ENCODE measurements at places on chromosomes 2 and 18.

- peaks cover 36% of the 10 kb centered on the region for H3K27me3 ChIP-seq
- H3K36me3 ChIP-seq, result no peaks in the 10 kb centered on the region
- no peak overlapping the region for H3K4me3 ChIP-seq
- H3K27ac ChIP-seq, result no peak overlapping the region
- no peak for DNase-seq
Observed at GRCh38 chr2:23367760-23368159, 17.2 kb upstream of the KLHL29 start.

GRCh38 chr2:187403568-187404260 is 44.3 kb downstream of the CALCRL start:
- no peak for DNase-seq
- no peaks in the 10 kb centered on the region for H3K36me3 ChIP-seq
- no peaks in the 10 kb centered on the region for H3K27me3 ChIP-seq

DNA sequence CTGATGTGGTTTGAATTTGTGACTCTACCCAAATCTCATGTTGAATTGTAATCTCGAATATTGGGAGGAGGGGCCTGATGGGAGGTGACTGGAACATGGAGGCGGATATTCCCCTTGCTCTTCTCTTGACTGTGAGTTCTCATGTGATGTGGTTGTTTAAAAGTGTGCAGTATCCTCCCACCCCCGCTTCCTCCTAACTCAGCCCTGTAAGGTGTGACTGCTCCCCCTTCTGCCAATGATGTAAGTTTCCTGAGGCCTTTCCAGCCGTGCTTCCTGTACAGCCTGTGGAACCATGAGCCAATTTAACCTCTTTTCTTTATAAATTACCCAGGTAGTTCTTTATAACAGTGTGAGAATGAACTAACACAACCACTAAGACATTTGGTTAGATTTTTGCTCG is 458.4 kb downstream of the THSD7B start:
- no peak for DNase-seq
- no peaks in the 10 kb centered on the region for H3K27me3 ChIP-seq
- H3K4me1 ChIP-seq, result no peaks in the 10 kb centered on the region
- no peak overlapping the region for H3K27ac ChIP-seq
- H3K4me3 ChIP-seq, result no peak overlapping the region
- H3K36me3 ChIP-seq, result no peaks in the 10 kb centered on the region

DNA sequence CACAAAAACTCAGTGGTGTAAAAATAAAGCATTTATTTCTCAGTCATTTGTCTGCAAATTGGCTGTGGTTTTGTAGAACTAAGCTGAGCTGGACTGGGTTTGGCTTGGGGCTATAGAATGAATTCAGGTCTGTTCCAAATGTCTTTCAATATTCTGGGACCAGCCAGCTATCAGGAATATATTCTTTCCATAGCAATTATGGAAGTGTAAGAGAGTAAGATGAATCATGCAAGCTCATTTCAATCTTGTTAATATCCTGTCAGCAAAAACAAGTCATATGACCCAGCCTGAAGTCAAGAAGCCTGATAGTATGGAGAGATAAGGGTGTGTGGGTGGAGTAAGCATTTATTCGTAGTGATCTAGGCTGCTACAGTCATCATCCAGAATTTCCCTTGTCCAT is 481.0 kb upstream of the CDH2 start:
- H3K27ac ChIP-seq, result no peak overlapping the region
- no peaks in the 10 kb centered on the region for H3K36me3 ChIP-seq
- DNase-seq, result no peak
- H3K4me3 ChIP-seq, result no peak overlapping the region

DNA sequence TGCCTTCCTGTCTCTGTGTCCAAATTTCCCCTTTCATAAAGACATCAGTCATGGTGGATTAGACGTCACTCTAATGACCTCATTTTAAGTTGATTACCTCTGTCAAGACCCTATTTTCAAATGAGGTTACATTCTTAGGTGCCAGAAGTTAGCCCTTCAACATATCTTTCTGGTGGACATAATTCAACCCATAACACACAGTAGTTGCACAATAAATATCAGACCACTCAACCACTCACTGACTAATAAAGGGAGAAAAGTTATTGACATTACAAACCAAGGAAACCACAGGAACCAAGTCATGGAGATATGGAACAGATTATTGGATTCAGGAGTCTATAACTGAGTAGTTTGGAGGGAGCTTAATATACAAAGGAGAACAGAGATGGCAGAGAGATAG is 377.4 kb upstream of the ACVR2A start:
- peaks cover 8% of the 10 kb centered on the region for H3K4me1 ChIP-seq
- no peak overlapping the region for H3K4me3 ChIP-seq
- DNase-seq, result no peak
- peaks cover 5% of the 10 kb centered on the region for H3K27me3 ChIP-seq
- no peaks in the 10 kb centered on the region for H3K36me3 ChIP-seq

GRCh38 chr2:224158061-224158460 is 119.0 kb upstream of the SERPINE2 start:
- no peak overlapping the region for H3K4me3 ChIP-seq
- H3K36me3 ChIP-seq, result no peaks in the 10 kb centered on the region
- H3K27me3 ChIP-seq, result peaks cover 2% of the 10 kb centered on the region
- H3K4me1 ChIP-seq, result no peaks in the 10 kb centered on the region
- H3K27ac ChIP-seq, result no peak overlapping the region
- DNase-seq, result no peak

GRCh38 chr18:62264984-62265383 is 60.1 kb upstream of the TNFRSF11A start:
- peaks cover 32% of the 10 kb centered on the region for H3K36me3 ChIP-seq
- H3K4me1 ChIP-seq, result peaks cover 4% of the 10 kb centered on the region
- H3K4me3 ChIP-seq, result no peak overlapping the region
- H3K27ac ChIP-seq, result no peak overlapping the region
- no peaks in the 10 kb centered on the region for H3K27me3 ChIP-seq

DNA sequence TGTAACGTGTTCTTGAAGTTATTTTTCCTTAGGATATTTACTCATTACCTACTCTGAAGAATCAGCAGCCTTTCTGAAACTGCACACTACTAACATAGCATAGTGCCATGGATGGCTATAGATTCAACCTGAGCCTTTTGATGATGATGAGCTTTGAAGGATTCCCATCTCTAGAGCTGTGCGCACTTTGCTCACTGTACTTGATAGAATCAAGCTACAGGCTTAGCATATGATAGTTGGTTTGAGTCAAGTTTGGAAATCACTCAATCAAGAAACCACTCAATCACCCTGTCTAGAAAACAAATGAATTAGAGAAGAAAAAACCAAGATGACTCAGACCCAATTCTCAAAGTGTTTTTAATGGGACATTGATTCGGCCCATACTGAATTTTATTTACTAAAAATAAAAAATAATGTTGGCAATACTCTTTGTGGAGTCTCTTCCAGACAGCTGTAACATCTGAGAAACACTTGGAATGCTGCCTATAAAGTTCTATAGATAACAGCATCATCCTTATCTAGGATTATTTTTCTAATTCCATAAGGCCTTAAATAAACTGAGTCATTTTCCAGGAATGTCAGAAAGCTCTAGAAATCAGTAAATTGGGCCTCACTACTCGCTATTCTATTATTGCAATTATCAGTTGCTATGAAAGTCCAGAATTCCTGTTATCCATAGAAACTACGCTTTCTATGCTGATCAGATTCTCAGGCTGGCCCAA is 259.0 kb upstream of the ERBB4 start:
- H3K27ac ChIP-seq, result no peak overlapping the region
- H3K36me3 ChIP-seq, result no peaks in the 10 kb centered on the region
- DNase-seq, result peak; percentile 6
- H3K4me1 ChIP-seq, result no peaks in the 10 kb centered on the region

- H3K27ac ChIP-seq, result no peak overlapping the region
- no peak for DNase-seq
Observed at GRCh38 chr2:202109737-202110184, 36.7 kb downstream of the KIAA2012 start.

Data from T-helper 2 cell treated with Interferon-gamma antibody and Interleukin-4, amounts not matched to agents 5 μg/mL and 100 μg/mL, for 36 hours (primary cell).